Activated CD8-positive, alpha-beta T cell treated with anti-CD3 and anti-CD28 coated beads, Interleukin-2, amount 10 ng/mL, durations not matched to agents 7 days and 5 days (primary cell): ENCODE measurements at places on chromosomes 12 and 14. TPM values are rescaled to one million over a fixed set of nuclear protein-coding genes. Genes with fewer than 3 reads are reported as not detected.

Gene SLC41A2
- total RNA-seq: 2.9 TPM

GRCh38 chr14:75971509-75971908, 10.3 kb downstream of the TGFB3 start:
- no peaks in the 10 kb centered on the region for H3K27me3 ChIP-seq
- no peak overlapping the region for H3K27ac ChIP-seq
- no peak for DNase-seq
- H3K4me1 ChIP-seq: no peaks in the 10 kb centered on the region
- H3K36me3 ChIP-seq: no peaks in the 10 kb centered on the region

GRCh38 chr12:108967869-108968540, 52.9 kb downstream of the SVOP start:
- no peak overlapping the region for H3K27ac ChIP-seq
- H3K4me1 ChIP-seq: no peaks in the 10 kb centered on the region
- H3K27me3 ChIP-seq: peaks cover 2% of the 10 kb centered on the region
- H3K4me3 ChIP-seq: no peak overlapping the region

Gene CCDC59
- total RNA-seq: 45.1 TPM

- no peak for DNase-seq
- no peak overlapping the region for H3K27ac ChIP-seq
- H3K4me1 ChIP-seq: no peaks in the 10 kb centered on the region
- no peaks in the 10 kb centered on the region for H3K36me3 ChIP-seq
These were observed 141.0 kb downstream of the SRGAP1 start for GRCh38 chr12:63985456-63985855.

GRCh38 chr12:130219929-130220705, 57.9 kb downstream of the FZD10 start:
- no peak overlapping the region for H3K27ac ChIP-seq
- H3K36me3 ChIP-seq: no peaks in the 10 kb centered on the region
- no peak for DNase-seq
- H3K27me3 ChIP-seq: peaks cover 2% of the 10 kb centered on the region
- H3K4me1 ChIP-seq: no peaks in the 10 kb centered on the region

Gene MYL2
- total RNA-seq: not detected

GRCh38 chr14:70988452-70988851, 81.2 kb downstream of the PCNX1 start:
- peaks cover 27% of the 10 kb centered on the region for H3K36me3 ChIP-seq
- peaks cover 16% of the 10 kb centered on the region for H3K4me1 ChIP-seq
- H3K27me3 ChIP-seq: no peaks in the 10 kb centered on the region
- DNase-seq: no peak
- no peak overlapping the region for H3K4me3 ChIP-seq
- H3K27ac ChIP-seq: peak overlapping the region; percentile 14
